HCT116 (cell line): ENCODE measurements at places on chromosomes 1 and 21. TPM values are rescaled to one million over a fixed set of nuclear protein-coding genes. Genes with fewer than 3 reads are reported as not detected.

The MECR gene
- total RNA-seq, result 42.9 TPM

DNA sequence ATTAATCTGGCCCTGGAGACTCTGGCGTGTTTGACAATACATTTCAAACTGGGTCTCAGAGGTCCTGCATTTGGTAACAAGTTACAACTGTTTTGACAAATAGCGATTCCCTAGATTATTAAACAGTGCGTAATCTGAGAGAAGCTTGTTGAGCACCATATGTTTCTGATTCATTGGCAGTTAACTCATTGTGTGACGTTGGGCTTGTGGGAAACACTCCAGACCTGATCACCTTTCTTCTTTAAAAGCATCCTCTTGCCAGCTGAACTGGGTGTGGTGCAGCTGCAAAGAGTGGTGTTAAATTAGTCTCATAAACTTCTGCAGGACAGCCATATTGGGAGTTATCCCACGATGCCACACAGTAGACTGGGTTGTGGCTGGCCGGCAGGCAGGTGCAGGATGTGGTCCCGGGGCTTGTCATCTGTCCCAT is 82.7 kb downstream of the CDC7 start:
- no peak for DNase-seq

- DNase-seq, result no peak
Measured at GRCh38 chr1:155277902-155278688, 832 bp downstream of the HCN3 start.

GRCh38 chr1:67674260-67675011 is 10.6 kb upstream of the GADD45A start:
- no peak for DNase-seq

GRCh38 chr1:213231795-213232231 is 180.8 kb downstream of the RPS6KC1 start:
- no peak for DNase-seq

GRCh38 chr1:70675737-70676156 is 264.7 kb downstream of the CTH start:
- DNase-seq, result no peak

GRCh38 chr1:193417403-193417802 is 231.0 kb upstream of the B3GALT2 start:
- DNase-seq, result no peak

- no peak for DNase-seq
Measured at GRCh38 chr1:217895841-217896240, 264.7 kb downstream of the SPATA17 start.

DNA sequence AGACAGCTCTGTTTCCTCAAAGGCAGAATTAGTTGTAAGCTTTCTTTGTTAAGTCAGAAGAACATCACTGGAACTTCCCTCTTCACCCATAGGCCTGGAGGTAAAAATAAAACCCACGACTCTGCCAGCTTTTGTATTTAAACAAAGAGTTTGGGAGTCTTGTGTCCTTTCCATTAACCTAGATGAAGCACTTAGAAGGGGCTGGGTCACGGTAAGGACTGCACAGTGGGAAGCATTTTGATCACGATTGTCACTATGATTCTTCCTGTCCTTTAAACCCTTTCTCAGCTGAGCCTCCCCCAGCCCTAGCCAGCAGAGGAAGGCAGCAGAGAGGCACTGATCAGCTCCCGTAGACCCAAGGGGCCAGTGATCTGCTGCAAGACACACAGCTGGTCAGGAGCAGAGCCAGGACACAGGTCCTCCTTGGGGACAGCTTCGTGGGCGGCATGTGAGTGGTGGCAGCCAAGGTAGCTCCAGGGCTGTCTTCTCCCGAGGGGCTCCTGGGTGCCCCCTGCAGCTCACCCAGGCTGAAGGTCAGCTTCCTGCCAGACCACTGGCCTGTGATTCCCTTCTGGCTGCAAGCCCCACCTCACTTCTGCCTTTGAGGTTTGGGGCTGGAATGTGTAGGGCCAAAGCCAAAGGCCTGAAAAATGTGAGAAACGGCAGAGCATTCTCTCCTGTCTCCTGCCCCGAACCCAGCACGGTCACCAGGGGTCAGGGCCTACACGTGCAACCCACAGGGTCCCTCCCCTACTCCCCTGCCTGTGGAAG is 4.0 kb upstream of the LAPTM5 start:
- DNase-seq, result no peak

DNA sequence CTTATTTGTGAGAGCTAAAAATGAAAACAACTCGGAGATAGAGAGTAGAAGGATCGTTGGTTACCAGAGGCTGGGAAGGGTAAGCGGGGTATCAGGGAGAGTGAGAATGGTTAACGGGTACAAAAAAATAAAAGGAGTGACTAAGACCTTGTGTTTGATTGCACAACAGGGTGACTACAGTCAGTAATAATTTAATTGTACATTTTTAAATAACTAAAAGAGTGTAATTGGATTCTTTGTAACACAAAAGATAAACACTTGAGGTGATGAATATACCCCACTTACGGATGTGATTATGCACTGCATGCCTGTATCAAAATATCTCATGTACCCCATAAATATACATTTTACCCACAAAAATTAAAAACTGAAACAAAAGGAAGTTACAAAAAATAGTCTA is 29.4 kb downstream of the FOXJ3 start:
- DNase-seq, result no peak

The OR14K1 gene
- not detected for total RNA-seq

DNA sequence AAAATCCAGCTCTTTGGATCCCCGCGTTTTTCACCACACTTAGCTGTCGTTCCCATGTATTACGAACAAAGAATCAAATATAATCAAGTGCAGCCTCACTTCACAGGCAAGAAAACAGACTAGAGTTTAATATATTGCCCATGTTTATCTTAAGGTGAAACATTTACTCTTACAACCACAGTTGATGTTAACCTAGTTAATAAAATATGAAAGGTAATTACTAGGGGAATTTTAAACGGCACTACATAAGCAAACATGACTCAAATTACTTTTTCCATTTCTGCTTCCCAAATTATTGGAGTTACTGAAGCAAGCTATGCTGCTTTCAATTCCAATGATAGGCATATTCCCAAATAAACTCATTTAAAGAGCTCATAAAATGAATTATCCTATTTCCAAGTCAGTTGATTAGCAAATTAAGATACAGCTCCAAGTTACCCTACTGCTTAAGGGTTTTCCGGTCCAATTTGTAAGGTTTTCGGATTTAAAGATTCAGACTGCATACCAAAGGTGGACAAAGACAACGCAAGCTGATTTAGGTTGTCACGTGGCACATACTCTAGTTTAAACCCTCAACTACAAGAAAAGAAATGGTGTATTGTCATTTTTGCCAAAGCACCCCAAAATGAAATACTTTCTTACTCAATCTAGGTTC is 5.9 kb downstream of the COX20 start:
- DNase-seq, result no peak

The SFN gene
- 245 TPM for total RNA-seq

- DNase-seq, result no peak
Measured at GRCh38 chr1:204453141-204453772, 41.3 kb downstream of the PIK3C2B start.

- DNase-seq, result no peak
Measured at GRCh38 chr1:27087371-27088220, 67.3 kb downstream of the SLC9A1 start.

DNA sequence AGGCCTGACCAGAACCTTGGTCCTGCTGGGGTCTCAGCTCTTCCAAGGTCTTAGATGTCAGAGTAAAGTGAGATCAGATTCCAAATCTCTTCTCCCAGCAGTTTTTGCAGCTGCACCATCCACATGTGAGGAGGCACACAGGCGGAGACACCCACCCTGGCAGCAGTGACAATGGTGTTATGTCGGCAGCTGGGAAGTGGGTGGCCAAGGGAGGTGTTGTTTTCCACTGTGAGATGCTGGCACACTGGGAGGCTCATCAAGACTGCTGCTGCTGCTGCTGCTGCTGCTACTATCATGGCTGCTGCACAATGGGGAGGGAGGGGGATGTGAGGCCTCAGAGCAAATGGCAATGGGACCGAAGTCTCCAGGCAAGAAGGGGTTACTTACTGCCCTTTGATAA is 23.6 kb downstream of the CAMK2N1 start:
- no peak for DNase-seq

GRCh38 chr1:20404466-20404865 is 81.5 kb downstream of the CAMK2N1 start:
- DNase-seq, result no peak

DNA sequence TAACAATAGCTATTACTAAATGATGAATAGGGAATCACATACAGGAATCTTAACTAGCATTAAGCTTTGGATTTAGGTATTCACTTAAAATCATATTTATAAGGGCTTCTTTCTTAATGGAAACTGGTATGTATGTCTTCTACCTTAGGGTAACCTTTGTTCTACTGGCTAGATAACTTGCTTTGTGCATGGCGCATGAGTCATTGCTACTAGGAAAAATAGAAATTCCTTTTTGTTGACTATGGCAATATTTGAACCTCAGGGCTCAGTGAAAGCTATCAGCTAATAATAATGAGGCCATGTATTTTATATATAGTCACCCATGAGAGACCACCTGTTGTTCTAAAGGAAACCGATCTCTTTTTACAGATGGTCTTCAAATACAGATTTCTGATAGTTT is 72.5 kb downstream of the RPS6KC1 start:
- peak; percentile 72 for DNase-seq

- DNase-seq, result no peak
Measured at GRCh38 chr1:17892851-17893250, 137.7 kb downstream of the ACTL8 start.

The CSF1 gene
- total RNA-seq, result 3.0 TPM

DNA sequence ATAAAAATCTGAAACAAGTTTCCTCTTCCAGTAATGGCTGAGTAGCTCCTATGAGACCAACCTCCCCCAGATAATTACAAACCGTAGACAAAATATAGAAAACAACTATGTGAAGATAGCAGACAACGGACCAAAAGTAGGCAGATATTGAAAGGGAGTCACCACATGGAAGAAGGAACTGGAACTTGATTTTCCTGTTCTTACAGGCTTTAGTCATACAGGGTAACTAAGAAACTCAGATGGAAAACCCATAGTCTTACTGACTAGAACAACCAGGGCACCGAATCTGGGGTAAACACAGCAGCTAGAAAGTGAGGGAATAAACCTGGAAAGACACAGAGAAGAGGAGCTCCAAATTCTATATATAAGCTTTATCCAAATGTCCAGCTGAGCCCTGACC is 26.0 kb downstream of the LMX1A start:
- no peak for DNase-seq

The GOLT1A gene
- total RNA-seq, result 8.0 TPM

DNA sequence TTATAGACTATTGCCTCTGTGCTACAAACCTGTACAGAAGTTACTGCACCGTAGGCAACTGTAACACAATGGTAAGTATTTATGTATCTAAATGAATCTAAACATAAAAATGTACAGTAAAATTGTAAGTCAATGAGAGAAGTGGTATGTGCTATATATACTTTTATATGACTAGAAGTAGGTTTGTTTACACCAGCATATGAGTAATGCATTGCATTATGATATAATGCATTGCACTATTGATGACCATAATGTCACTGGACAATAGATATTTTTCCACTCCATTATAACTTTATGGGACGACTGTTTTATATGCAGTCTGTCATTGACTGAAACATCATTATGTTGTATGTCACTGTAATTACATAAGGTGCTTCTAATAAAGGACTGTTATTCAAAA is 340.3 kb upstream of the SNX7 start:
- no peak for DNase-seq

DNA sequence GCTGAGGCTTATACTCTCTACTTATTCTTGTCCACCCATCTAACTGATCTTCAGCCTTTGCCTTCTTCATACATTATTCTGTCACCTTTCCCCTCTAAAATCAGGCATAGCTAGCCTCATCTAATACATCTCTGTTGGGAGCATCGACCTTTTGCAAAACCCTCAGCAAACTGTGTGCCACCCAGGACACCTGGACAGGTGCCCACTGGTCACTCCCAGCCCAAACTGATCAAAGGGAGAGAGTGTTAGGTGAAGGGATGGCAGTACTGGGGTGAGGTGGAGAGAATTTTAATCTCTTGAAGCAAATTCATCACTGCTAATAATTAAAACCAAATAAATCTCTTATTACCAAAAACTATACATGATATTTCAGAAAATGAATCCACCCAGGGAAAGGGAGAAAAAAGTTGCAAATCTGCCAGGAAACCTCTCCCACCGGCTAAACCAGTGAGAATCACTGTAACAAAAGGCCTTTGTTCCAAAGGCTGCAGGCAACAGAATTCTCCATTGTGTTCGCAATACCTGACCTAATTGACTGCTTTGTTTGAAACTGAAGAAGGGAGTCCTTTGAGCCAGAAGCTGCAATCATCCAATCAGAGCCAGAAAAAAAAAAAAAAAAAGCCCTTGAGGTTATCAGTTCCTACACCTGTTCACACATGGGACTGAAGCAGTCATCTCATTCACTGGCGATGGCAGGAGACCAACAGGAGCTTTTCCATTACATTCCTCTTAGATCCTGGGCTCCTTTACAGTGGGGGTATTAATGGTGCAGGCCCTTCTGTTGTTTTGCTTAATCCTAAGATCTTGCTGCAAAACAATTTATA is 172.6 kb downstream of the APP start:
- DNase-seq, result peak; percentile 65
